ENCODE measurements at places on chromosomes 1 and 21.

GRCh38 chr1:47611992-47612391, 174.1 kb downstream of the FOXD2 start:
- no peak for DNase-seq

DNA sequence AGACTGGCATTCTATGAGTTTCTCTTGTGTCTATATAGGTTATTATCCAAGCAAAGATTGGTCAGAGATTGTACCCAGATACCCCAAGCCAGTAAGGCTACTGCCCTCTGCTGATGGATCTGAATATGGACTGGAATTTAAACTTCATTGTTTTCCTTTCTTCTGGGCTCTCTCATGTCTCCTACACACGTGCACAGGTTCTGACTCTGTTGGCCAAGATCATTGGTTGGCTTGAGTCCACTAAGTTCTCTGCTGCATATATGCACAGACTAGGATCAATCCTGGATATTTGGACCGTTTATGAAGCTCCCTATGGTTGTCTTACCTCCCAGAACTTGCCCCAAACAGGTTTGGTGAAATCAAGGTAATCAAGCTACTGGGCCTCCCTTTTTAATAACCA, 69.7 kb downstream of the CC2D1B start:
- no peak for DNase-seq

GRCh38 chr1:231632119-231632518, 5.5 kb downstream of the DISC1 start:
- DNase-seq, result no peak

DNA sequence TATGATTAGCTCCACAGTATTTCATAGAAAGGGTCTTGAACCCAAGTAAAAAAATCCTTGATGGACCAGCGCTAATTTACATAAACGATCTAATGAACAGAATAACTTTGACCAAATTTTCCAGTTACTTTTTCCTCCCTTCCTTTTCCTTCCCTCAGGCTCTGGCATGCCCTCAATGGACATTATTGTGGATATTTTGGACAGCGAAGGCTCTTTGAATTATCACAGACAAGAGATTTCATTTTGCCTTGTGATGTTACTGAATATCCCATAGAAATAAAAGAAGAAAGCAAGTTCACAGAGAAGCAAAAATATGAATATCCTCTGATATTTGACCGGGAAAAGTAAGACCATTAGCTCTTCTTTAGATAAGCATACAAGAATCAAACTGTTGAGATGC, 60.3 kb upstream of the EXO1 start:
- no peak for DNase-seq

DNA sequence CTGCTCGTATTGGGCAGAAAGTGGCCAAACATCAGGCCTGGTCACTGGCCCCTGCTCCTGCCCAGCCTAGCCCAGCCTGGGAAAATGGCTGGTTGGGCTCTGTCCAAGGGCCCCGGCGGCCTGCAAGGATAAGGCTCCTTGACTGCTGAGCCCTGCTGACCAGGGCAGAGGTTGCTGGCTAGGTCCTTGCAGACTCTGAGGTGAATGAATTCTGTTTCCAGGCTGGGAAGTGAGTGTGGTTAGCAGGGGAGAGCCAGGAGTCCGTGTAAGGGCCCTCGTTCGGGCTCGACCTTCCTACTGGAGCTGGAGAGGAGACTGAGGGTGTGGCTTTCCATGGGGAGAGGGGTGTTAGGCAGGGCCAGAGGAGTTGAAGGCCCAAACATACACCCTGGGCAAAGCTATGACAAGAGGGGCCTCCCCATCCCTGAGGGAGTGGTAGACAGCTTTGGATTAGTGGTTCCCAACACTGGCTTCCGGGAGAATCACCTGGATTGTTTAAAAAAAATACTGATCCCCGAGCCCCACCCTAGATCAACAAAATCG, 20.6 kb downstream of the CSF1 start:
- no peak for DNase-seq

GRCh38 chr1:244118109-244118761, 67.2 kb downstream of the ZBTB18 start:
- DNase-seq, result no peak

GRCh38 chr1:109886827-109887226, 23.8 kb upstream of the CSF1 start:
- DNase-seq, result no peak

GRCh38 chr1:21885236-21886037, 51.7 kb downstream of the HSPG2 start:
- DNase-seq, result no peak

DNA sequence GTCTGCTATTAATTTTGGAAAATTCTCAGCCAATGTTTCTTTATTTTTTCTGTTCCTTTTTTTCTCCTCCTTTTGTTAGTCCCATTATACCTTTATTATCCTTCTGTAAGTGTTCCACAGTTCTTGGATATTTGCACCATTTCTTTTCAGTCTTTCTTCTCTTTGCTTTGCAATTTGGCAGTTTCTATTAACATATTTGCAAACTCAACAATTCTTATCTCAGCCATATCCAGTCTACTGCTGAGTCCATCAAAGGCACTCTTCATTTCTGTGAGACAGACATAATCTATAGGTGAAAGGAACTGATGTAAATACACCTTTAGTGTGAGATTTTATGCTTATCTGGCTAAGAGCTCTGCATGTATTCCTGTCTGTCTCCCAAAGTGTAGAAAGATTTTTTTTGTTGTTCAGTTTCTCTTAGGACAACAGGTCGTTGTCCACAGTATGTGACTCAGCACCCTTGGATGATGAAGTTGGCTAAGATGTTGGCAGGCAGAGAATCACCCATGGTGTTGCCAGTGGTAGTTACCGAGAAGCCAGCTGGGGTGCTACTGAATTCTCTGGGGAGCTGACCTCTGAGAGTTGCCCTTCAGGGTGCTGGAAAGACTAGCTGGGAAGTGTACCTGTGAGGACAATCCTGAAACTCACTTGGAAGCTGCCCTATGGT, 38.4 kb downstream of the LEPR start:
- no peak for DNase-seq

DNA sequence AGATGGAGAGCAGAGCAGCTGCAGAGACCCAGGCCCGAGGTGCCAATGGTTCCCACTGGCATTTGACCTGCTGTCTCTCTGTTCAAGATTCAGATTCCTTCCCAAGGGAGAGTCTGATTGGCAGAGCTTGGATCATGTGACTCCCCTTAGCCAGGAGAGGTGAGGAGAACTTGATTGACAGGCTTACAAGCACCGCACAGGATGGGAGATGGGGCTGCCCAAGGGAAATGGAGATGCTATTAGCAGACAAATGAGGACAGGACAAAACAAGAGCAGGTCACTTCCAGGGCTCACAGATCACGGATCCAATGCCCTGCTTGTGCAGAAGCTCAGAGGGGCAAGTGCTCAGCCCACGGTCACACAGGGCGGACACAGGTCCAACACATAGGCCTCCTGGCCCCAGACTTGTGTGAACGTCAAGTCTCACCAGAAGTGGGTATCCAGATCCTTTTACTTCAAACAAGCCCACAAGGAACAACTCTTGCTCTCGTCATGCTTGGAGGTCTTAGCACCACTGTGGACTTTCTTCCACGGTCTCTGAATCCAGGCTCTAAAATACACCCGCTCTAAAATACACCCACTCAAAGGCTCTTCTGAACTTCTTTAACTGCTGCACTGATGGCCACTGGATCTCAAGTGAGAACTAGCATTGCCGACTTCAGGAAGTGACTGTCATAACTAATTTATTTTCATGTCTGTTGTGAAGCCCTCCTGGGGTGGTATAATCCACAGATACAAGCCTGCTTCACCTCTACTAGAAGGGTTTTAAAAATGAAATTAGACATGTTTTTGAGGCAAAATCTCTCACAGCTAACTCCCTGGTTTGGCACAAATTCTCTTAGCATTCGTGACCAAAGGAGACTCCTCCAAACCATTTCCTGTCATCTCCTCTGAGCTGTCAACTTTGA, 274.9 kb downstream of the RRAGC start:
- DNase-seq, result no peak

- DNase-seq, result no peak
Measured at GRCh38 chr1:116577759-116578314, 7.0 kb upstream of the CD58 start.

DNA sequence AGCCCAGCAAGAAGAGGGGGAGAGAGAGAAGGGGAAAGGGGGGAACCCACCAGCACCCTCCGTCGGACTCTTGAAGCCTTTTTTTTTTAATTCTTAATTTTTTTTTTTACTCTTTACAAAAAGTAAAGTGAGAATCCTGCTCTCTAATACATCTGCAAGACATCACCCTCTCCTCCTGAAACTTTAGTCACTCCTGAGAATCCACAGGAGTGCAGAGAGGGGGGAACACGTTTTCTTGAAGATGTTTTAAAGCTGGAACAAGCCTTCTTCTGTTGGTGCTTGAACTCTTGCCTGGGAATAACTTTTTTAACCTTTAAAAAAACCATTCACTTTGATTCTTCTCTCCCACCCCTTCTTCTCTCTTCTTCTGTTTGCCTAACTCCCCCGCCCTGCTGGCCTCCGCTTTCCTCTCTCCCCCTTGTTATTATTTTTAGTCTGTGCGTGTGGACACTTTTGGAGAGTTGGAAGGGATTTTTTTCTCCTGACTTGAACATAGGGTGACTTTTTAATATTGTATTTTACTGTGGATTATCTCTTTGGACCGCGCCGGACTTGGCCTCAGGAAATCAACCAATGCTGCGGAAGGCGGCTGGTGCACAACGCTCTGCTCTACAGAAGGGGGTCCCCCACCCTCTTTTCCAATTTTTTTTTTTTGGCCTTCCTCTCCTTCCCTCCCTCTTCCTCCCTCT, 383 bp upstream of the PRRX1 start:
- DNase-seq, result no peak

DNA sequence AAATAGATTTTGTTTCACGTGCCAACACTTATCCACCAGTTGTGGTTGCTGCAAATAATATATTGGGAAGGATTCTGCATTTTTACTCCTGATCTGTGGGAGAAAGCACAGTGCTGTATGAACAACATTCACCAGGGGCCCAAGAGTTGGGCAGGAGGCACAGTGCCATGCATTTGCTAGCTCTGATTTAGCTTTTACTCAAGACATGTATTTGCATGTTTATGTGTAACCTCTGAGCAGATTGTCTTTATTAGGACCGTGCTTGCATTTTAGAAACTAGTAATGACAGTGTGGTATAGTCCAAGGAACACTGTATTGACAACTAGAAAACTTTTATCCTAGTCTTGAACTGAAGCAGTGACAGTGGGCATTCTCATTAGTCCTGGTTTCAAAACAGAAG, 133.9 kb upstream of the B3GALT2 start:
- no peak for DNase-seq

DNA sequence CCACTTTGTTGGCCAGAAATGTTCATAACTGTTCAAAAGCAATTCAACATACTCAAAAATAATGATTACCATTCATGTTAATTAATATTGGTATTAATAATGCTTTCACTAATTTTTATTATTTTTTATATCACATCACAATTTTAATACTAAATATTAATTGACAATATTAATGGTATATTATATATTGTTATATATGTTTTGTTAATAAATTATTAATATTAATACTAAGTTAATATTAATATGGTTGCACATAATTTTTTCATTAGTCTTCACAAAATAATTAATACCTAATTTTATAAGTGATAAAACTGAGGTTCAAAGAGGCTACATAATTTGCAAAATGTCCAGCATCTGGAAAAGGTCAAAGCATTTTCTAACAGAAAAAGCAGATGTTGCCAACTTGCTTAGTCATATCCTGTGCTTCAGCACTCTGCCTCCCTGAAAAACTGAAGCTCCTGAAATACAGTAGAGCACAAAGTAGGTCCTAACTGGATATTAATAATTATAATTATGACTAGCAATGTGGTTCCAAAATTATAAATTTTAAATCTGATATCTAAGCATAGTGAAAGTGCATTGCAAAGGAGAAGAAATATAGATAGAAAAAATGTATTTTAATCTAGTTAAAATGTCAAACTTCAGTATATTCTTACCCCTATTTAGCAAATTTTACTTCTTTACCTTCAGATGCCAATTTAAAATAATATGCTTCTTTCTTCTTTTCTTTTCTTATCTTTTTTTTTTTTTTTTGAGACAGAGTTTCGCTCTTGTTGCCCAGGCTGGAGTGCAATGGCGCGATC, 123.2 kb upstream of the TNFSF4 start:
- DNase-seq, result no peak

DNA sequence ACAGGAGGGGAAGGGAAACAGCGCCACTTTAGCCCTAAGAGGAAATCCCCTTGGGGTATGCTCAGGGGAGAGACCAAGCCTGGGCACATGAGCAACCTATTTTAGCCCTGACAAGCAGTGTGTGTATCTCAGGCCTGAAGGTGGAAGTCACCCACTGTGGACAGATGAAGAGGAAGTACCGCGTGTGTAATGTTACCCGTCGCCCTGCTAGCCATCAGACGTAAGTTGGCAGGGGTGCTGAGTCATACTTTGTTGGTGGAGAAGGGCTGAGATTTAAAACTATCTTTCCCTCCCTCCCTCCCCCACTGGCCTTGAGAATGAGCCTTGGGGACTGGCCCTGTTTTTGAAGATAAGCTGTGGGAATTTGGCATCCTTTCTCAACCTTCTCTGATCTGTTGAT, 11.2 kb downstream of the AGO1 start:
- DNase-seq, result no peak

DNA sequence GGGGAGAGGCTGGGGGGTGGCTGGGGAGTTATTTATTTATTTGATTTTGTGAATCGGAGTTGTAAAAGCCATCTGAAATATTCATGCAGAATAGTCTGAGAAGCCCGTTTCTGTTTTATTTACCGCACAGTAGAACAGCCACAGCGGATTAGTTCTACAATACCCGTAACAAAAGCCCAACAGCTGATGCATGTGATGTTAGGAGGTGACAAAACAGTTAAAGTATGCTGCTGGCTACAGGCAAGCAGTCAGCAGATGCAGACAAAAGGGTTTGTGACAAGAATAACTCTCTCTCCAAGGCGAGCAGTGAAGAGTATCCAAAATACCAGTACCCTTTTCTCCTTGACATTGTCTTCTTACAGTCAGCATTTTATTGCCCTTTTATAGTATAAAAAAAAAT, 42.0 kb downstream of the PROX1 start:
- DNase-seq, result no peak

- DNase-seq, result no peak
Measured at GRCh38 chr1:200262326-200262965, 147.4 kb downstream of the ZNF281 start.

- DNase-seq, result no peak
Measured at GRCh38 chr1:7387053-7387927, 383.8 kb upstream of the VAMP3 start.

DNA sequence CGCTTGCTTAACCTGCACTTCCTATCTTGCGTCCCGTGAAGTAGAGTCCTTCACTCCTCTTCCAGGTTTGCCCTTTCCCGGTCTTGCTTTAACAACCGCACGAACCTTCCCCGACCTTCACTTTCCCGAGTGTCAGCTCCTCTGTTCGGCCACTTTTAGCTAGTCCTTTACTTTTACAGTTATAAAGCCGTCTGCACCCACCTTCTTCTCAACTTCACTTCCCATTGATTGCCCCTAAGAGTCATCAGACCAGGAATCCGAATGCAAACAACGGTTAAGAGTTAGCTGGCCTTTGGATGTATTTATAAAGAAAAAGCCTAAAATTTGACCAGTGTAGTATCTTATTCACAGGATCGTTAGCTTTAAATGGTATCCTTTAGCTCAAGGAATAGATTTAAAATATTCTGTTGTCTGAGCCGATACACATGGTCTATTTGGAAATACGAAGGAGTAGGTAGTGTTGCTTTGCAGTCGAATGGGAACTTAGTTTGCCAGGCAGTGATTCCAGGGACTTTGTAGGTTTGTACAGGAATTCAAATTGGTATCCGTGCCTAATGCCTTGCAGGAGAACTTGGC, 1.4 kb downstream of the PPP2R5A start:
- DNase-seq, result no peak

- no peak for DNase-seq
Measured at GRCh38 chr1:56626546-56626945, 18.6 kb upstream of the PRKAA2 start.

GRCh38 chr1:30725450-30726095, 2.2 kb upstream of the MATN1 start:
- DNase-seq, result no peak
